Astrocyte of the hippocampus (primary cell): ENCODE measurements at places on chromosomes 2 and 18.

DNA sequence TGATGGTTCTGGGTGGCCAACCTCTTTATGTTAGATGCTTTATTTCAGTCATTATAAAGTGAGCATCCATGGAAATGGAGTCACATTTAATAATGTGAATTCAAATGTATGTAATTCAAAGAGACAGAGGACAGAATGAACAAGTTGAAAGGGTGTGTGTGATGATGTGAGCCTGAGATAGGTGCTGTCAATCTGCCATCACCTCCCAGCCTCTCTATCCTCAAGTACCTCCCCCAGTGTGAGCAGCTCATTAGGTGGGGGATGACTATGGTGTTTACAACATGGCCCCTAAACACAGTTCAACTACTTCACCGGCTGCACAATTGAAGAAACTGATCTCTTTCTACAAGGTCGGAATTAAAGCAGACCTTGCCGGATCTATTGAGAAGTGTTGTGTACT, 74.7 kb upstream of the IGFBP5 start:
- DNase-seq, result no peak

GRCh38 chr18:8073167-8073566, 506.1 kb downstream of the PTPRM start:
- DNase-seq, result no peak

DNA sequence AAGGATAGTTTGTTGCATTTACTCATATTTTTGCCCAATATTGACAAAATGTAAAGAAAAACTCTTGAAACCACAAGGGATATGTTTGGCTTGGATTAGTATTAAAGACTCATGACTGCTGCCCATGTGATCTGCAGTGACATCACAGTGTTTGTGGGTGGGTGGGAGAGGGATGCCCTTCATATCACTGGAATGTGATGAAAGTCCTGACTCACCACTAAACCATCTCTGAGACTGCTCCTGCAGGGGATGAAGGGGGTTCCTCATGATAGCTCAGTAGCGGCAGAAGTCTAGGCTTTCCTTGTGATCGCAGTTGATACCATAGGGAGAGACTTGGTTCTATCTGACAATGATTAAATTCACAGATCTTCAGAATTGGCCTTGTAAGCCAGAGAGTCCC, 451.2 kb downstream of the CNTNAP5 start:
- no peak for DNase-seq

DNA sequence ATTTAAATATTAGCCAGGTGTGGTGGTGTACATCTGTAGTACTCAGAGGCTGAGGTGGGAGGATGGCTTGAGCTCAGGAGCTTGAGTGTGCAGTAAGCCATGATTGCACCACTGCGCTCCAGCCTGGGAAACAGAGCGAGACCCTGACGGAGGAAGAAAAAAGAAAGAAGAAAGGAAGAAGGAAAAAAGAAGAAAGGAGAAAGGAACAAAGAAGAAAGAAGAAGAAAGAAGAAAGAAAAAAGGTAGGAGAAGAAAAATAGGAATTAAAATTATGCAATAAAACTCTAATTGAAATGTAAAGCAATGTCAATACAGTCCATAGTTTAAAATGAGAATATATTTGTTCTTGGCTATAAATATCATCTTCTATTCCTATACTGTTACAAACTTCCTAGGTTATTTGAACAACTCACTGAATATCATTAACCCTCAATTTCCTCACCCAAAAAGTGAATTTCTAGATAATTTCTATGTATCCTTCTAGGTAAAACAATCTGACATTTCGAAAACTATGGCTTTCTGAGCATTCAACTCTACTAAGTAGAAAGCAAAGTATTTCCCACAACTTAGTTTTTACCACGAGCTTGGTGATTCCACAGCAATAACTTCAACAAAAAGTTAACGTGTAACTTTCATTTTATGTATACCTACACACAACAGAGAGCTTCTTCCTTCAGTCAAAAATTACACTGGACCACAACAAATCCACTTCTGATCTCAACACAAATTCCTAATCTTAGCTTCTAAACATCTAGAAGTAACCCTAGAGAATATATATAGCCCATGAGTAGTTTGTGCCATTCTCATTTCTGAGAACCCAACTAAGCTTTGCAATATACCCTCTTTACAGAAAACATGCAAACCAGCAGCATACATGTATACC, 19.7 kb downstream of the LPIN2 start:
- no peak for DNase-seq

DNA sequence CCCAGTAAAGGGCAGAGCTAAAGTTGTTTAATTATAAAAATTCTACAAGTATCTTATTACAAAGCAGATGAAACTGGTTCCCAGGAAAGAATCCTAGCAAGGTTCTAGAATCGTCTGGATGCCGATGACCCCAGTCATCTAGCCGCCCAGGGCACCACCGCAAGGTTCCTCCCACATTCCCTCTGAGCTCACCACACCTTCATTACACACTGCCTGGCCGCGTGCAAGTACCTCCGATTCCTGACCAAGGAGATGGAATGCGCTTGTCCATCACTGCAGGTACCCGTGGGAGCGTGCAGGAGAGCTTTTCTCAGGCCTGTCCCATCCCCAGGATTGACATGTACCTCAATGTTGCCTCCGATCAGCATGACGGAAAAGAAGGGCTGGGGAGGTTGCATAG, 158.5 kb downstream of the LAMA1 start:
- no peak for DNase-seq

DNA sequence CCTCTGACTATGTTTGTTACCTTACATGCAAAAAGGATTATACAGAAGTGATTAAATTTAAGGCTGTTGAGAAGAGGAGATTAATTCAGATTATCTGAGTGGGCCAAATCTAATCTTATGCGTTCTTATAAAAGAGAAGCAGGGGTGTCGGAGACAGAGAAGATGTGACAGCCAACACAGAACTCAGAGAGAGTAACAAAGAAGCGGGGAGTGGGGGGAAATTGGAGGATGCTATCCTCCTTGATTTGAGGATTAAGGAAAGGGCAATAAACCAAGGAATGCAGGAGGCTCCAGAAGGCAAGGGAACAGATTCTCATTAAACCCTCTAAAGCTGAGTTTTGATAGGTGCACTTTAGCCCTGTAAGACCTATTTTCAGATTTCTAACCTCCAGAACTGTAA, 291.3 kb upstream of the REG3G start:
- no peak for DNase-seq

- DNase-seq, result peak; percentile 43
Observed at GRCh38 chr2:167404627-167405284, 516.5 kb downstream of the XIRP2 start.

DNA sequence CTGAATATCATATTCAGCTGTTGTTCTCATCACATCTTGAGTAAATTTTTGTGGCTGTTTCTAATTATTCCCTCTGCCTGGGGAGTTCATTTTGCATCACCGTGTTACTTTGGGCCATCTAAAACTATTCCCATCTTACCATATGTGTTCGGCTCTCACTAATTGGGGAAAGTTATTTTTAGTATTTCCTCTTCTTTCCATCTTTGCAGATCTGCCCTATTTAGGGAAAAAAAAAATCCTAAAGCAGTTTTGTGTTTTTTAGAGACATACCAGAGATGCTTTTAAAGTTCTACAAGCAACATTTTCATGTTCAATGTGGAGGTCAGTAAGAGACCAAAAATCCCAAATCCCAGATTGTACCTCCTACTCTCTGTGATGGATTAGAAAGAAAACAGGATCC, 111.3 kb upstream of the NDUFV2 start:
- no peak for DNase-seq

DNA sequence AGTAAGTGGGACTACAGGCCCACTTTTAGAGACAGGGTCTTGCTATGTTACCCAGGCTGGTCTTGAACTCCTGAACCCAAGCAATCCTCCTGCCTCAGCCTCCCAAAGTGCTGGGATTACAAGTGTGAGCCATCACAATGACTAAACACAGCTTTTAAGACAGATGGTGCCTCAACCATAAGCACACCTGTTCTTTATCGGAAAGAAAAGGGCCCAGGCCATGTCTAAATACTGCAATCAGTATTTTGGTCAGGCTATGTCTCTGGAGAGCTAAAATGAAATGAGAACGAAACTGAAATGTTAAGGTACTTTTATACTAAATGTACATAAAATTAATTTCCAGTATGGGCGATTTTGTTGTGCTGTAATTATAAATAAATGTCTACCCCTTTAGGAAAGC, 69.5 kb upstream of the SPTBN1 start:
- no peak for DNase-seq

GRCh38 chr18:13628211-13628610, 98.1 kb downstream of the FAM210A start:
- DNase-seq, result no peak

DNA sequence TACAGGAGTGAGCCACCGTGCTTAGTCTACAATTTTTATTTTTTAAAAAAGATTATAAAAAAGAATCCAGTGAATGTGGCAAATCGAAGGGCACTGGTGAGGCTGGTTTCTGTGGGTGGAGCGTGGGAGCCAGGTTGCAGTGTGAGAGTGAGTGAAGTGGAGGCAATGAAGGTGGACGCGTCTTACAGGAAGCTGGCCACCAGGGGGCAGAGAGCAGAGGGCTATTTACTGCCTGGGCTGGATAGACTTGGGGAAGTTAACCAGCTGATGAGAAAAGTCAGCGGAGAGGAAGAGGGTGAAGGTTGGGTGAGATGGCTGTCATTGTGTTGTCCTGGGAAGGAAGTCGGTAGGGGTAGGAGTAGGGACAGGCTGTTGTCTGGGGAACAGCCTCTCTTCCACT, 6.8 kb downstream of the SCTR start:
- DNase-seq, result peak; percentile 57

DNA sequence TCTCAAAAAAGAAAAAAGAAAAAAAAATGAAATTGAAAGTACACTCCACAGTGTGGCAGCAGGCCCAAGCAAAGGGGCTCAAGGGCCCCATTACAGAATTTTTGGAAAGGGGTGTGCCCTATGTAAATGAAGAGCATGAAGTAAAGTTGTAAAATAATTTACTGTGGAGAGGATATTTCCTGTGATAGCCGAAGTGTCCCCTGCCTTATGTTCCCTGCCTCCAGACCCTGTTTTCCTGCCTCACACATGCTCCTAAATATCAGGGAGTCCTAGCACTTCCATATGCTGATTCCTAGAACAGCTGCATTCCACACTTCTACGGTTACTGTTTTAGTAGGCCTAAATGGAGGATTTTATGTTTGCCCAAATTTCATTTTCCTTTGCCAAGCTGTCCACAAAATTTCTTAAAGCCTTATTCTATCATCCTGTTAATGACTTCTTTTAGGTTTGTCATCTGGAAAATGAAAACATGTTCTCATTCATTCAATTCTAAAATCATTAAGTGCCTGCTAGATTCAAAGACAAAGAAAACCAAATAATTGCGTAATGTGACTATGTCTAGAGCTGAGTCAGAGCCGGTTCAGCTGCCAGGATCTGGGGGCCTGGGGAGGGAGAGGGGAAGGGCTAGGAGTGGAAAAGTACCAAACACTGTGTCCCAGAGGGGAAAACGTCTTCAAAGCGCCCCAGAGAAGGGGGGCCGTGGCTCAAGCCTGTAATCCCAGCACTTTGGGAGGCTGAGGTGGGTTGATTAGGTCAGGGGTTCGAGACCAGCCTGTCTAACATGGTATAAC, 25.9 kb upstream of the IMPA2 start:
- DNase-seq, result peak; percentile 95

DNA sequence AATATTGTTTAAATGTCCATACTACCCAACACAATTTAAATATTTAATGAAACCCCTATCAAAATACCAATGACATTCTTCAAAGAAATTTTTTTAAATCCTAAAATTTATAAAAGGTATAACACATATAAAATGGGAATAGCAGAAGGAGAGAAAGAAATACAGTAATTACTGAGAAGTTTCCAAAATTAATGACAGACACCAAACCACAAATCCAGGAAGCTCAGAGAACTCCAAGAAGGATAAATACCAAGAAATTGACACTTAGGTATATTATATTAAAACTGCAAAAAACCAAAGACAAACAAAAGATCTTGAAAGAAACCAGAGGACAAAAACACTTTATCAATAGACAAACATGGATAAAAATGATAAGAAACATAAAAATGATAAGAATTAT, 101.1 kb downstream of the MEMO1 start:
- DNase-seq, result no peak

GRCh38 chr2:26074676-26075075, 40.8 kb downstream of the RAB10 start:
- DNase-seq, result no peak

GRCh38 chr2:168912466-168912865, 11.4 kb downstream of the G6PC2 start:
- DNase-seq, result peak; percentile 29

DNA sequence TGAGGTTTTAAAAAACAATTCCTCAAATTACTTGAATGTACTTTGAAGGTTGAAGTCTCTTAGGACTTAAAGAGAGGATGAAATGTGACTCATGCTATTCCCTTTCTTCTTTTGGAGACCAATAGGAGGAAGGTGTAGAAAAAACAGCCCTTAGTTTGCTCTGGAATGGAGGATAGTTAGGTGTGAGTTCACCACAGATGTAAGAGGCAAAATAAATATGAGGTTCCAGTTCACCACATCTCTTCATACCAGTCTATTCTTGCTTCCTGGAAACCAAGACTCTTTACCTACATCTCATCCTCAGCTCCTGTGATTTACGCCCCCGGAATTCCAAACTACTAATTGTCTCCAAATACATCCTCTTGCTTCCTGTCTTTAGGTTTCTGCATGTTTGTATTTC, 77.5 kb upstream of the TTC21B start:
- DNase-seq, result peak; percentile 14

- no peak for DNase-seq
Observed at GRCh38 chr18:8536231-8536630, 73.0 kb upstream of the RAB12 start.

- no peak for DNase-seq
Observed at GRCh38 chr2:95110395-95110794, 11.2 kb downstream of the MRPS5 start.

GRCh38 chr2:151359768-151360461, 2.5 kb downstream of the TNFAIP6 start:
- no peak for DNase-seq

- DNase-seq, result no peak
Observed at GRCh38 chr2:214158851-214159250, 252.0 kb upstream of the VWC2L start.

DNA sequence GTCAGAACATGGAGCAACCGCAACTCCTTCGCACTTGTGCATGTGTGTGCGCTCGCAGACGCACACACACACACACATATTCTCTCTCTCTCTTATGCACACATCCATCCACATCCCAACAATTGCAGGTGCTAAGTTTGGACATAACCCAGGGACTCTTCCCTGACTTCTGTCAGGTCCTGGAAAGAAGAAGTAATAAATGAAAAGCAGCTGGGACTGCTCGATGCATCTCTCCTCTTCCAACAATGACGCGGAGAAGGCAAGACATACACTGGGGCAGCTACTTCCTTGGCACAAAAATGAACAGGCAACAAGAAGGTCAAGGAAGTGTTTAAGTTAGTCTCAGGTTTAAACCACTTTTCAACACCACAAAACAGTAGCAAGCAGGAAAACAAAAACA, 23.6 kb downstream of the STARD7 start:
- DNase-seq, result no peak

DNA sequence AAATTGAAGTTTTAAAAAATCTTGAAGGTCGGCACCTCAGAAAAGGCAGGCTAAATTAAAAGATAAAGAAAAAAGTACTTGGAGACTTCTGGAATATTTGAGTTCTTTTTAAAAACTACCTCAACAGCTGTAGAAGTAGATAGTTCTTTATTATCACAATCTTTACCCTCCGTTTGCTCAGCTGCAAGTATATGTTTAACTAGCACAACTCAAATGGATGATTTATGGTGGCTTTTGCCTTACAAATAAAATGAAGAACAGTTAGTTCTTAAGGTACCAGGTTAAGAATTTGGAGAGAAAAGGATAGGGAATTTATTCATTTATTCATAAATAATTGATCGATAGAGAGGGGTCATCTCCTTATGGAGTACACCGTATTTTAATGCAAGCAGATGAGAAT, 237.6 kb upstream of the FOSL2 start:
- DNase-seq, result no peak

GRCh38 chr2:120659275-120659977, 76.2 kb upstream of the GLI2 start:
- no peak for DNase-seq
